ENCODE measurements at places on chromosomes 5 and 9.
A peak's percentile ranks its signal among the peaks of the same experiment; 100 is the strongest.

- no peak for DNase-seq
These were observed 106.4 kb upstream of the PPP1R26 start for GRCh38 chr9:135373151-135373685.

DNA sequence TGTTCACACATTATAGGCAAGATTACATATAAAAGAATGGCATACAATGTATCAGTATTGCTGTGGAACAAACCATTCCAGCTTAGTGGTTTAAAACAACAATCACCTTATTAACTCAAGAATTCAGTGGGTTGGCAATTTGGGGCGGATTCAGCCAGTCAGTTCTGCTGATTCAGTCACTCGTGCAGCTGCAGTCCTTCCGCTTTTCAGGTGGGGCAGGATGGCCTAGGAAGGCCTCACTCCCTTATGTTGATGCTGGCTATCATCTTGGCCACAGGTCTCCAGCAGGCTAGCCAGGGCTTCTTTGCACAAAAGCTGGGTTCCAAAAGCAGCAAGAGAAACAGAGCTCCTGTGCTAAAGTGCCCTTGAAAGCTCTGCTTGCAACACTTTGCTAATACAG, 150.6 kb downstream of the MCTP1 start:
- DNase-seq: no peak

- DNase-seq: no peak
These were observed 13.7 kb downstream of the NUDT2 start for GRCh38 chr9:34343090-34343489.

GRCh38 chr9:120477534-120478001, 102.4 kb downstream of the CDK5RAP2 start:
- DNase-seq: peak; percentile 53

GRCh38 chr9:26669701-26670670, 222.6 kb downstream of the CAAP1 start:
- DNase-seq: no peak

DNA sequence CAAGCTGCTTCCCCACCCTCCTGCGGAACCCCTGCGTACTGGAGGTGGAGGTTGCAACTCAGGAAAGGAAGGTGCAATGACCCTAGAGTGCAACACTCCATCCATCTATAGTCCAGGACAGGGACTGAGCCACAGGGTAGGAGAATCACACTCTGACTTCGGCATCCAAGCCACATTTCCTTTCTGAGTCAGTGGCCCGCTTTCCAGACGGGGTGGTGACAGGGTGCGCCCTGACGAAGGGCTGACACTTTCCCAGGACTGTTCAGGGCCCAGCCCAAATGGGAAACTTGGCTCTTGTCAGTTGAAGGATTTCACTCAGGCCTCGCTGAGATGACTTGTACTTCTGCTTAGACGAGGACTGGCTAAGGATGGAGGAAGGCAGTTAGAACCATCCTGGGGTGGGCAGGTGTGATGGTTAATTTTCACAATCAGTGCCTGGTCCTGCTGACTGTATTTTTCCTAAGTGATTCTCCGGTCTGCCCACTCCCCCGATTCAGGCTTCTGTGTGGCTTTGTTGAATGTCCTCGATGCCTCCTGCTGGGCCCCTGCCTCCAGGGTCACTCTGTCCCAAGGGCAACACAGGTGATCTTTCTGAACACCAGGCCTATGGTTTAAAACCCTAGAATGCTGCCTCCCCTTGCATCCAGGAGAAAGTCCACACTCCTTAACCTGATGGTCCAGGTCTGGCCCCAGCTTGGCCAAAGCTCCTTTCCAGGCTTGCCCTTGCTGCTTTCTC, 228.1 kb downstream of the FSTL4 start:
- DNase-seq: no peak

All from smooth muscle cell of the brain vasculature (primary cell).